Gastrocnemius medialis (tissue), 4 donors: ENCODE measurements at places on chromosomes 5 and 9. TPM values are rescaled to one million over a fixed set of nuclear protein-coding genes. Genes with fewer than 3 reads are reported as not detected.
A peak's percentile ranks its signal among the peaks of the same experiment; 100 is the strongest.

GRCh38 chr9:130627896-130628792 lies 36.2 kb upstream of the PRDM12 start:
- no peak for DNase-seq

- DNase-seq: no peak
These were observed 27.8 kb upstream of the ARAP3 start for GRCh38 chr5:141709699-141710267.

GRCh38 chr5:139378101-139378825 lies 4.8 kb downstream of the SLC23A1 start:
- no peak for DNase-seq

- DNase-seq: no peak
These were observed 32.6 kb downstream of the SSBP2 start for GRCh38 chr5:81718300-81718699.

DNA sequence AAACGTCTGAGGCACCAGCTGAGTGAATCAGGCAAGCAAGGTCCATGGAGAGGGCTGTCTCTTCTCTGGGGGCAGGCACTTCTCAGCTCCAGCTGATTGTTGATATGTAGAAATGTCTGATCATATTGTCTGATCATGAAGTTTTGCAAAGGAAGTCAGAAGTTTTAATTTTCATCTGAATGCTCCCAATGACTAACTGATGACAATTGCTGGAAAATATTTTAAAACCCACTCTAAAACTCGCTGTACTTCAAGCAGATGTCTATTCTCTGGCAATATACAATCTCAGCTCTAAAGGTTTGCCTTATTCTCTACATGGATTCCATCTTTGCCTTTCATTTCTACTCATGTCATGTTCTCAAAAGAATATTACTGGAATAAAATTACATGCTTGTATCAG lies 12.7 kb downstream of the PLK2 start:
- no peak for DNase-seq

DNA sequence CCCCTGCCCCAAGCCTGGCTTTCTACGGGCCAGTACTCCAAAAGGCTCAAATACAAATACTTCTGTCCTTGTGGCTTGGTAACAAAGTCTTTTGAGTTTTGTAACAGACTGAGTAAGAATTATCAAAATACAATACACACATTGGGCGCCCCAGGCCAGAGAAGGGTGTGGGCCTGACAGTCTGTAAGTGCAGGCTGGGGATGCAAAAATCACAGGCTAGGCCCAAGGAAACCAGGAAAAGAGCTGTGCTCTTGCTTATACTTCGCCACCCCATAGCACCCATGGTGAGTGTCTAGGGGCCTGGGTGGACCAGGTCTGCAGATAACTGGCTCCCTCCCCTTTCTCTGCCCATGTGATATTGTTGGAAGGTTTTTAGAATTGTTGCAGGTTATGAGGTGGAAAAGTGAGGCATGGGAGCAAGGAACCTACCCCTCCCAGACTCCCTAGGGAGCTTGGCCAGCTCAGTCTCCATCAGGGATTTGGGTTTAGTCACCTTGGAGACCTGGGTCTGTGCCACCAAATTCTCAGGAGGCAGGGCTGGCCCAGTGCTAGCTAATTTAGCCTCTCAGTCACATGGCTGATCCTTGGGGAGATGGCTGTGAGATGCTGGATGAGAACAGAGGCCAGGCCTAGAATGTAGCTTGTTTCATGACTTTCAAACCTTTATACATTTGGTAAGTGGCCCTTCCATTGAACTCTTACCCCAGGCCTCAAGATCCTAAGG lies 72.9 kb downstream of the TARS1 start:
- no peak for DNase-seq

DNA sequence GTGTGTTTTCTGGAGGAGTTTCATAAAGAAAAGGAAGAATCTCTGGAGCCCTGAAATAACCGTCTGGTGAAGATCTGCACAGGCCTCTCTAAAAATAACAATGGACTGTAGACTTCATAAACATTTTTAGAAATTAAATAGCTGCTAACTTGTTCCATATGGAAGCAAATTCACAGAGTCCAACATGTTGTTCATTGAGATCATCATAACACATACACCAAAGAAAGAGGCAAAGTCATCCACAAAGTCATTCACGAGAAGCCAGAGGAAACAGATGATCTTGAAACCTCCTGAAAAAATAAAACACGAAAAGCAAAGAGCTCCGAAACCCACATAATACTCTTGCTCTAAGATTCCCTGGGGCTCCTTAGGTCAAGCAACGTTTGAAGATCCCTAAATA lies 347.8 kb downstream of the EFNA5 start:
- no peak for DNase-seq

GRCh38 chr9:127611603-127611898 lies 526 bp upstream of the STXBP1 start:
- DNase-seq: no peak

- peak; percentile 34 for DNase-seq
These were observed 42.8 kb downstream of the NFIB start for GRCh38 chr9:14271093-14271673.

Gene DOCK8
- total RNA-seq: 2.8 TPM

Gene SPINK5
- total RNA-seq: 0.09 TPM

Gene TUSC1
- total RNA-seq: 13.5 TPM

Gene HTR1A
- not detected for total RNA-seq

Gene NLN
- 27.8 TPM for total RNA-seq

Gene IL33
- 1.6 TPM for total RNA-seq
